Activated T-cell treated with anti-CD3 and anti-CD28 coated beads, Interleukin-2, amount 50 U/mL, for 24 hours (primary cell): ENCODE measurements at places on chromosomes 2 and 18.
A peak's percentile ranks its signal among the peaks of the same experiment; 100 is the strongest.

- no peak for DNase-seq
Observed at GRCh38 chr2:140200764-140201163, 1420.6 kb upstream of the NXPH2 start.

- DNase-seq = no peak
Observed at GRCh38 chr2:166373951-166374350, 1.8 kb downstream of the SCN9A start.

DNA sequence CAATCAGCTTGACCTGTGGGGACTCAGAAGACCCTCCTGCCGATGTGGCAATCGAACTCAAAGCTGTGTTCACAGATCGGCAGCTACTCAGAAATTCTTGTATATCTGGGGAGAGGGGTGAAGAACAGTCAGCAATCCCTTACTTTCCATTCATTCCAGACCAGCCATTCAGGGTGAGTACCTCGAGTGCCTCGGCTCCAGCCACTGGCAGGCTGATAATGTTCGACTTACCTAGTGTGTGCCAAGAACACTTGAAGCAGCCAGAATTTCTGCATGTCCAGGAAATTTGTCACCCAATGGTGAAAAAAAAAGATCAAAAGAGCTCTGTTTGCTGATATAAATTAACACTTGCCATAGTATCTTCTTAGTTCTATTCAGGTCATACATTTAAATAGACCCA lies 2.3 kb downstream of the LGALSL start:
- no peak for DNase-seq

GRCh38 chr2:79253243-79253774 lies 93.8 kb upstream of the REG3A start:
- no peak for DNase-seq

DNA sequence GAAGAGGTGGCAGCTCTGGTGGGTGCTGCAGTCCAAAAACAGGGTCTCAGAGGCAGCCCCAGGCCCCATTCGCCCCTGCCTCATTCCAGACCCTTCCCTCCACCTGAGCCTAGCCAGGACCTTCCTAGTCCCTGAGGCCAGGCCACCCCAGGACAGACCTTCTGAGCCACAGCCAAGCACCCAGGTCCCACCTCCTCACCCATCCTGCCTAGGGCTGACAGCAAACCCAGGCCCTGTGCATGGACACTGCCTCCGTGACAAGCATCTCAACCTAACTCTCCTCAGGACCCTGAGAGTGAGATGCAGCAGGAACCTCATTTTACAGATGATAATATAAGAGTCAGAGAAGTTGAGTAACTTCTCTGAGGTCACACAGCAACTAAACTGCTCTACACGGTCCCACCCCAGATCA lies 15.5 kb downstream of the ADRA2B start:
- no peak for DNase-seq

DNA sequence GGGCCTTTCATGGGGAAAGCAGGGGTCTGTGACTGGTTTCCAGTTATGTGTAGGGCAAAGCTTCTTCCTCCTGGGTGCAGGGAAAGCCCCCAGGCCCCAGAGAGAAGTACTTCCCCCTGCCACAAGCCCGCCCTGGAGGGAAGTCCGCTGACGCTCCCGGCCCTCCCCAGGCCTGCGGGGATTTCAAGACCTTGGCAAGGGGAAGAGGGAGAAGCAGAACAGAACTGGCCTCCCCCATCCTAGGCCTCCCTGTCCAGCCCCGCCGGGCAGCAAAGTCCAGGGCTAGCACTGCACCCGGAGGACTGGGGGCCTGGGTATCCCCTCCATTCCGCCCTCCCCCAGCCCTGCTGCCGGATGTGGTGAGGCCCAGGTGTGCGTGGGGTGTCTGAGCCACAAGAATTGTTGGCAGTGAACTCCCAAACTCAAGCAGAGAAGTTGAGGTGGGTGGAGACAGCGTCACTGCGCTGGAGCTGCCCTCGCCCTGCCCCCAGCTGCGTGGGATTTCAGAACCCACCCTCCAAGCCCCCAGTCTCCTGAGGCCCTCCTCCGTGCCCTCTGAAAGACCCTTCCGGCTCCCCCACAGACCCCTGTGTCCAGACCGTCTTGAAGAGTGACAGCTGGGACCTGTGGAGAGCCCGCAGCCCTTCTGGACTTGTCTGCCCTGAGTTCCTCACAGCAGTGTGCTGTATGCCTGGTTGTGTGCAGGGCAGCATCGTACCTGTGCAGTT lies 1.1 kb upstream of the DUSP2 start:
- peak; percentile 96 for DNase-seq

DNA sequence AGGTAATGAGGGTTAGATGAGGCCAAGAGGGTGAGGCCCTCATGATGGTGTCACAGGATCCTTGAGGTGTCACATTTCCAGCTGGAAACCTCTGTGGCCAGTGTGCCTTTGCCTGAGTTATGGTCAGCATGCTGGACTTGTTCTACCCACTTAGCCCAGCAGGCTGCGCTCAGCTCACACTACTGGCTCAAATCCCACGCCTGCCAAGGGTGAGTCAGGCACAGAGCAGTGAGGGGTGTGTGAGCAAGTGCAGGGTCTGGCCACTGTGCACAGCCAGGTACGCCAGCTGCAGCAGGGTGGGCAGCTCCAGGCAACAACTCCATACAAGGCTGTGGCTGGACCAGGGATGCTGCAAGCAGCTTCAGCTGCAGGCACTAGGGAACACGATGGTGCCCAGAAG lies 616.6 kb upstream of the FSHR start:
- DNase-seq = no peak

DNA sequence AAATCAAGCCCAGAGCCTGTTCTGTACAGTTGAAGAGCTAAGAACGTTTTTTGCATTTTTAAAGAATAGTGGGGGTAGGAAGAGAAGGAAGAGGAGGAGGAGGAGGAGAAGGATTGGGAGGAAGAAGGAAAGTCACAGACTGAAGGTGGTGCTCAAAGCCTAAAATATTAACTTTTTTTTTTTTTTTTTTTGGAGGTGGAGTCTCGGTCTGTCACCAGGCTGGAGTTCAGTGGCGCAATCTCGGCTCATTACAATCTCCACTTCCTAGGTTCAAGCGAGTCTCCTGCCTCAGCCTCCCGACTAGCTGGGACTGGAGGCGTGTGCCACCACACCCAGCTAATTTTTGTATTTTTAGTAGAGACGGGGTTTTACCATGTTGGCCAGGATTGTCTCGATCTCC lies 18.3 kb upstream of the KLHL29 start:
- DNase-seq = no peak

DNA sequence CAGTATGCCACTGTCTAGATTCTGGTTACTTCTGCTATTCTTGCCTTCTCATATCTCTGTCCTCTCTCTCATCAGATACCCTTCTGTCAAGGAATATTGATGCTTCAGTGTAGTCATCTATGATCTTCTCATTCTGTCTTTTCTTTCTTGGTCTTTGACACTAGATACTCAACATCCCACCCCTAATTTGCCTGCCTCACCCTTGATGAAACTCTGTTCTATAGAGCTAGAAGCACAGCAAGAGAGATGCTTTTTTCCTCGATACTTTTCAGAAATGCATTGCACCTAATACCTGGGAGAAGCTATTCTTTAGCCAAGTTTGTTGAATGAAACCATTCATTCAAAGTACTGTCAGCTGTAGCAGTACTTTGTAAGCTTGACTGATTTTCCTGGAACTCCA lies 9.5 kb downstream of the SEPTIN2 start:
- DNase-seq = no peak

- no peak for DNase-seq
Observed at GRCh38 chr2:217383620-217384019, 523.8 kb upstream of the TNP1 start.

GRCh38 chr2:71003396-71003795 lies 8.7 kb upstream of the TEX261 start:
- no peak for DNase-seq

DNA sequence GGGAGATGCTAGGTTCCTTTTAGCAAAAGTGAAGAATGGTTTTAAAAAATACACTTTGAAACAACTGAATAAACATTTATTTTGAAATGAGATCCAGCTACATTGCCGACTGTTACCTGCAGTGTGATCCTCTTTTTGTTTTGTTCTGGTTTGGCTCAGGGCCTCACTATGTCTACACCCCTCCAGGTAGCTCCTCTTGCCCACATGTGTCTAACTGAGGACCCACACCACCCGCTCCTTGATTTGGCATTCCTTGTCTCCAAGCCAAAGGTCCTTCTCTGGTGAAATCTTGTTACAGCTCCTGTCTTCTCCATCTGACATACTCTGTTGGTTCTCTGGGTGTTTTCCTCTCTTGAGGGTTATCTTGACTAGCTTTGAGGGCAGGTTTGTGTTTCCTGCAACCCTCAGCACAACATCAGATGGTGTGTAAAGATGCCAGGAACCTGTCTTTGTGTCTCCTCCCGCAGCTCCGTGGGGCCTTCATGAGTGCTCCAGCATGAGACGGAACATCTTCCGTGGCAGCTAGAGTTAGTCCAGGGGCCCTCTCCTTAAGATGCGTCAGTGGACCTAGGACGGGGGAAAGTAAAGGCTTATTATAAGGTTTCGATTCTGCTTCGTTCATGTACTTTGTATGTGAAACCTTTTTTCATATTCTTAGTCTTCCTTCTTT lies 32.1 kb downstream of the MAP4K4 start:
- DNase-seq = no peak

GRCh38 chr2:47073641-47074040 lies 81.5 kb downstream of the STPG4 start:
- DNase-seq = no peak

DNA sequence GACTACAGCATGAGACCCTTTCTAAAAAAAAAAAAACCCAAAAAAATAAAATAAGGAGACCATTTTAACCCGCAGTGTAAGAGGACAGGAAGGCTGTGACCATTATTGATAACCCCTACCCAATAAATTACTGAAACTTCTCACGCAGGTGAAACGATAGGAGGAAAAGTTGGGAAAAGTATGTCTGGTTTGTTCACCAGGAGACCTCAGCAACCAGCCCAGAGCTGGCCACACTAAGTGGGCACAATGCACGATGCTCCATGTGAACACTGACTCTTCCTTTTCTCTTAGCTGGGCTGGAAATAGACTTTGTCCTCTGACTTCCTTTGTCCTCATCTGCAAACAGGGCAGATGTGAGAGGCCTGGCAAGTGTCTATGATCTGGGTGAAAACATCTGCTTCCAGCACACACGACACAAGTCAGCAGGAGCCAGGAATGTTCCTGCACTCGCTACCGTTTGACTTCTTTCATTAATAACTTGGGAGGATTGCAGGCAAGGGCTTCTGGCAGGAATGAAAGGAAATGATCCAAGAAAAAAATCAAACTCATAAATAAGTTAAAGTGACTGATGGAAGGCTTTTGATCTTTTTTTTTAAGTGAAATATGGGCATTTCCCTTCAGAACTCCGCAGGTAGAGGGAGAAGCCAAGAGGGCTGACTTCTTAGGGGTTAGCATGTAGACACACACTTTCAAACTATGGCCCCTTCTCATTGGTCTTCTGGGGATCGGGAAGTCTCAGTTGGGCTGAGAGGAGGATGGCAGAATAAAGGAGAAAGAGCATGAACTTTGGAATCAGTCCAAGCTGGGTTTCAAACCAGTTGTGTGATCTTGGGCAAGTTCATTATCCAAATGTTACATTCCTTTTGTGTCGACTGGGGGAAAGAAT lies 137.4 kb upstream of the MYCN start:
- DNase-seq = no peak

- no peak for DNase-seq
Observed at GRCh38 chr2:238117199-238118154, 17.3 kb downstream of the ESPNL start.

DNA sequence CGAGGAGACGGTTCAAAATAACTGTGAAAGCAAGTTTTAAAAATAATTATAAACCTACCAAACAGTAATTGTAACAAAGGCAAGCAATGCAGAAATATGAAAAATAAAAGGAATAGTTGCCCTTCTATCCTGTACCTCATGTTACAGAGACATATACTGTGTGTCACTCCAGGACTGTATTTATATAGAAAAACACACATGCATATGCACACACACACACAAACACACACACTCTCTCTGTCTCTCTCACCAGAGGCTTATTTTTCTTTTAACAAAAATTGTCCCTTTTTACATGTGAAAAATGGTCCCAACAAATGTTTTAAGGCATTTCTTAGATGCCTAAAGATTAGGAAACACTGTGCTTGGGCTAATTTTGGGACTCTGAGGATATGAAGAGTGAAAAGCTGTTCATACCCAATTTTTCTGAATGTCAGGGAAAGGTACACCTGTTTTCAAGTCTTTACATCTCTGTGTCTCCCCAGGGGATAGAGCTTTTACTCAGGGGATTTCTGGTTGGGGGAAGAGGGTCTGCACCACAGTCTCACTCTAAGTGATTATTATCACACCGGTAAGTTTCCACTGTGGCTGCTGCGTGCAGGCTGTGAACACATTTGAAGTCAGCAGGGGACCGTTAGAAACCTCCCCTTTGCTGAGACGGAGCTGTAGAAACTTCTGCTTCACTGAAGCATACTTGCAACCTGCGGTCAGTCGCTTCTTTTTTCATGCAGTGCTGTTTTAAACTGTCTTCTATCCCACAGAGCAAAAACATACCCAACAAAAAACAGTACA lies 51.4 kb upstream of the SPAG16 start:
- no peak for DNase-seq

GRCh38 chr2:151051574-151052220 lies 210.0 kb downstream of the RBM43 start:
- DNase-seq = no peak

GRCh38 chr18:57951117-57951796 lies 92.8 kb upstream of the NEDD4L start:
- no peak for DNase-seq

DNA sequence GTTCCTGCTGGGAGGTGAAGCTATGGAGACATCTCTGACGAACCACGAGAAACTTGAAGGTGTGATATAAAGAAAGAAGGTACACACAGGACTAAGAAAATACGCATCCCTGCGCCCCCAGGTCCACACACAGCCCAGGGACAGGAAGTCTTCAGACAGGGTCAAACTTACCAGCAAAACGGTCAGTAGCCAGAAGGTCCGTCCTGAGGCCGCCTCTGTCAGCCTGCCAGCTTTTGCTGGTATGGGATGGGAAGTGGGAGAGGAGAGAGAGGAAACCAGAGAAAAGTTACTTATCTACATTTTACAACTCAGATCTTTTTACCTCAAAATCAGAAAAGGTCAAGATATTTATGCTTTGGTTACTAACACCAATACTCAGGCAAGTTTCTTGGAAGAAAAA lies 47.2 kb downstream of the HDLBP start:
- DNase-seq = no peak

DNA sequence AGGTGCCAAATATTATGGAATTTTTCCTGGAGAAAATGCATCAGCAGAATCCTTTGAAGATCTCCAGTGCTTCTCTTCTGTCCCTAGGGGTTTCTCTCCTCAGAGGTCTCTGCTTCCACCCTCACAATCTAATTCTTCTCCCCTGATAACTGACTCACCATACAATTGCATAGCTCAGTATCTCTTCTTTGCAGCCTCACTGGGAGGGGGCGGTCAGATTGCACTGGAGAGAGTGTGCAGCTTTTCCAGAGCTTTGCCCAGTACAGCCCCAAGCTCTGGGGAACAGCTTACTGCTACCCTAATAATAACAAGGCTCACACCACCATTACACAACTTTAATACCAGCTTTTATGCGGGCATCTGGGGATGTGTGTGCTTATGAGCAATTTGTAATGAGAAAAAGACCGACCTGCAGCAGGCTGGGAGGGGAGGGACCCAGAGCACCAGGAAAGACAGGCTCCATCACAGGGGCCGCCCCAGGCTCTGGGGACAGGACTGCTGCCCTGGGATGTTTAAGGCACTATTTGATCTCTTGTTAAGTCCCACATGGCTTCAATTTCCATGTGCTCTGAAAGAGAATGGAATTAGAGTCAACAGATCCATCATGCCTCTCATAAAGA lies 276.6 kb upstream of the SIX2 start:
- DNase-seq = no peak
